Esophagus mucosa (tissue), 1 donor: ENCODE measurements at places on chromosomes 2 and 18.

DNA sequence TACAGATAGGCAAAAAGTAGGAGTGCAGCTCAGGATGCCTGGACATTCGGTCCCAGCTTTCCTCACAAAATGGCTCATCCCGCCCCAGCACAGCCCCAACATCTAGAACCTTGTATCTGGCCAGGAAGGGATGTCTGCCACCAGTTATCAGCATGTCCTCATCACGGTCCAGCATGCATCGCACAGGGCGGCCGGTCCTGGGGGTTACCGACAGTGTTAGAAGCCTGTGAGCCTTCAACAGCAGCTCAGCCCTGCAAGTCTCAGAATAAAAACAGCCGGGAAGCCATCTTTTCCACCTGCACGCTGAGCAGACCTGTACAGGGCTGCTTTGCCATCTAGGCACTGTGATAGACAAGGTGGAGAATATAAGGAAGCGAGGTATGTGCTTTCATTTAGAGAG lies 49.2 kb downstream of the XDH start:
- ATAC-seq = no peak

DNA sequence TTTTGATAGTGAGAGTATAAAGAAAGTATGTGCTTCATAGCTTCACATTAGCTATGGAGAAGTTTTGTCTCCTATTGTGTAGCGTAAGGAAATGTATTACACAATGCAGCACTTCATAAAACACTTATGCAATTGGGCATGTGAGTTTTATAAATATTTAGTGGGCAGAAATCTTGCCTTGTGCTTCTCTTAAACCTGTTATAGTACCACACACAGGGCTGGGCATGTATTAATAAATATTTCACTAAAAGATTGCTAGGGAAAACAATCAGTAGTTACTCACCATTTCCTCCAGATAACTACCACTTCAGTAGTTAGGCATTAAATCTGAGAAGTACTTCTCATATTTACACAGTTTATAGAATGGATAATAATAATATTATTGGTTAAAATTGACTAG lies 1080.8 kb upstream of the PIK3C3 start:
- no peak for ATAC-seq

- no peak for ATAC-seq
These were observed 55.1 kb downstream of the FSIP2 start for GRCh38 chr2:185793532-185794345.

- no peak for ATAC-seq
These were observed 45.8 kb downstream of the TAF4B start for GRCh38 chr18:26271917-26272549.

DNA sequence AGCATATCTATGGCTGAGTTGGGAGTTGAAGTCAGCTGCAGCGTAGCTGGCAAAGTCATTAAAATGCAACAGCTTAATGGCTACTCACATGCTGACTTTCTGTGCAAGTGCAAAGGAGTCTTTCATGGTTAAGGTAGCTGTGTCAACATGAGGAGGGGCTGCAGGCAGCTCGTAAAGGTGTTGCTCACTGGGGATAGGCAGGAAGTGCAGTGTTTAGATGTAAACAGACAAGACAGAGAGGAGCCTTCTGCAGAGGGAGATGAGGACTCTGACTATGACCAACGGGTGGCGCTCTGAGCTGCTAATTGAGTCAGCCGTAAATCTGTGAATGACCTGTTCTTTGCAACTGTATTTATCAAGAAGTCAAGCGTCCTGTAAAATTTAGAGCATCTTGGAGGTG lies 22.3 kb upstream of the CAVIN2 start:
- peak; percentile 25 for ATAC-seq

DNA sequence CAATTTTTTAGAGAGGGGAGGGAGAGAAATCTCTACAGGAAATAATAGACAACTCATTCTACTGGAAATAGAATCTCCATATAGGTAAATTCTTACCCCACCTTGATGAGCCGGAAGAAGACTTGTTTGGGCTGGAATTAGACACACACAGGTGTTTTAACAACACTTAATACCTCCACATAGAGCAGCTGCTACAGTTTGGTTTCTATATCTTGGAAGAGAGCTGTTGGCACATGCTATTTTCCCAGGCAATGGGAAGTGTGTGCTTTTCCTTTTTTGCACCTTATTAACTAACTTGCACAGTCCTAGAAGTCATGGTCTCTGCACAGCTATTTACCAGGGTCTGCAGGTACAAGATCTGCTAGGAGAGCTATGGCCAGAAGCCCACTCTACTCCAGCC lies 73.7 kb downstream of the SATB2 start:
- ATAC-seq = no peak

DNA sequence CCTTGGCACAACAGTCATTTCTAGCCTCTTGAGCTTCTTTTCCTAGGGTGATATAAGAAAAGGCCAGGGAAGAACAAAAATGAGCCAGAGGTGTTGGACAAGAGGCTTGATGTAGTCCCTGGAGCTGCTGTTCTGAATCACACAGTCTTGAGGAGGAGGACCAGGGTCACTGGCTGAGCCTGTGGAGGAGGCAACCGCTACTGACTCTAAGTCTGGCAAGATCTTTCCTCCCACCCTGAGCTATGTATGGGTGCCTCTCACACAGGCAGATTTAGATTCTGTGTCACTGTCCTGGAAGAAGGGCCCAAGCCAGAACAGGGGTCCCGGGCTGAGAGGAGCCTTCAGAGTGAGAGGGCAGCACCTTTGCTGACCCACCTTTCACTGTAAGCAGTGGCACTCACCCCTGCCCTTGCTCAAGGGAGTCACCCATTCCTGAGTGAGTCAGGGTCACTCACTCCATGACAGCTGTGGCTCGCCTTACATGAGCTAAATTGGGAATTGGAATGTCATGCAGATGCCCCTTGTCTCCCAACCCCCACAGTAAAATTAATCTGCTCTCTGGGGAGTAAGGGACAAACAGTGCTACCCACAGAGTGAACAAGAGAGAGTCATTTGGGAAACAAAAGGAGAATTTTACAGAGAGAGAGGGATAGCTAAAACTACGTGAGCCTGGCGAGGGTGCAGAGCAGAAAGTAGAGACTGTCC lies at the start of gene TRIM54:
TRIM54 (plus strand) TSS at position 575 of the 705 bp plus-strand sequence. CDS start 303 bp downstream, outside the sequence.
- peak; percentile 34 for ATAC-seq

GRCh38 chr2:214545898-214546542 lies 135.2 kb downstream of the VWC2L start:
- no peak for ATAC-seq

- no peak for ATAC-seq
These were observed 24.4 kb downstream of the SATB2 start for GRCh38 chr2:199433204-199433832.

- no peak for ATAC-seq
These were observed 12.4 kb downstream of the LMAN2L start for GRCh38 chr2:96727431-96727830.

DNA sequence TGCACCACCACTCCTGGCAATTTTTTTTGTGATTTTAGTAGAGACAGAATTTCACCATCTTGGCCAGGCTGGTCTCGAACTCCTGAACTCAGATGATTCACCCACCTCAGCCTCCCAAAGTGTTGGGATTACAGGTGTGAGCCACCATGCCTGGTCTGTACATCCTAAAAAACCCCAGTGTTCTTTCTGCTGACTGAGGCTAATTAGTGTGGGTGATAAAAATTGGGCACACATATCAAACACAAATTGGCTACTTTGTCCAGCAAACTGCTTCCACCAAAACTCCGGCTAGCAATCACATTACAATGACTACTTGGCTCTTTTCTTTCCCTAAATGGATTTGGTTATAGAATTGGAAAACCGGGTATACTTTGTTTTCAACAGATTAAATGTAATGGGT lies 153.9 kb downstream of the SLC8A1 start:
- no peak for ATAC-seq

DNA sequence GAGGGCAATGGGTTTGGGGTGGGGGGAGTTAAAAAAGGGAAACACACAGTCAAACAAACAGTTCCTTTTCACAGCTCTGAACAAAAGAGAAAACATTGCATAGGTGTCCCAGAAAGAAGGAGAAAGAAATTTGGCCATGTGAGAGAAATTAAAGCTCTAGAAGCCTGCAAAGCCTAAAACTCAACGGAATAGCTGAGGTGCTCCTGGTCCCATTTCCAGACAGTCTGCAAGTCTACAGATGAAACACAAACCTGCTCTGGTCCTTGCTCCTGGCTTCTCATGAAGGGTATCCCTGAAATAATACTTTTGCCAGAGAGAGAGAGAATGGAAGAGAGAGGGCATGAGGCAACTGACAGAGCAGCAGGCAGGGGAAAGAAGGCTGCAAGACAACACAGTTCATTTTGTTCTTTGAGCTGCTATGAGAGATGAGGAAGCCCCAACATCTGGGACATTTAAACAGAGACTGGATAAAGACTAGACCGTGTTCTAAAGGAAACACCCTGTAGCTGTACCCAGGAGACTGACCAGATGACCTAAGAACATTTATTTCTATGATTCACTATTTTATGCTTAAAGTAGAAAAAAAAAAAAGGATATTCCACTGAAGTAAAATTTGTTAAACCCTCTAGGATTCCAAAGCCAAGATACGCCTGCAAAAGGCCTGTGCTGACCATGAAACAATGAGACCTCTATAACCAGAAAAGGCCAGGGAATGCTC lies 57.3 kb upstream of the CYP26B1 start:
- ATAC-seq = no peak

GRCh38 chr18:78496079-78496478 lies 483.5 kb upstream of the SALL3 start:
- no peak for ATAC-seq

DNA sequence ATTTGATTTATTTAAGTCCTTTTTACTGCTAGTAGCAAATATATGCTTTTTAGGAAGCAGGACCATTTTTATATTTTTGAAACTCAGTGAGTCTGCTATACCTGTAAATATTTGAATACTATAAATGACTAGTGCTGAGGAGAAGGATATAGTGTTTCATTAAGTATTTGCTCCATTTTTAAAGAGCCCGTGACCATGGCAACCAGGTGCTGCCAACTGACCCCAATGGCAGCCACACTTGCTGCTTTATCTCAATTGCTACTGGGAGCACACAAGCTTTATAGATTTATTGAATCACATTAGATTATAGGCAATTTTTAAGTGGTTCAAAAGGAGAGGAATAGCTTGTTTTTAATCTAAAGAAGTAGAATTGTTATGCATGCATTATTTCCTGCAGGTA lies 142.0 kb downstream of the SCG2 start:
- no peak for ATAC-seq

- ATAC-seq = no peak
These were observed 296.5 kb upstream of the THSD7B start for GRCh38 chr2:136468799-136469369.

DNA sequence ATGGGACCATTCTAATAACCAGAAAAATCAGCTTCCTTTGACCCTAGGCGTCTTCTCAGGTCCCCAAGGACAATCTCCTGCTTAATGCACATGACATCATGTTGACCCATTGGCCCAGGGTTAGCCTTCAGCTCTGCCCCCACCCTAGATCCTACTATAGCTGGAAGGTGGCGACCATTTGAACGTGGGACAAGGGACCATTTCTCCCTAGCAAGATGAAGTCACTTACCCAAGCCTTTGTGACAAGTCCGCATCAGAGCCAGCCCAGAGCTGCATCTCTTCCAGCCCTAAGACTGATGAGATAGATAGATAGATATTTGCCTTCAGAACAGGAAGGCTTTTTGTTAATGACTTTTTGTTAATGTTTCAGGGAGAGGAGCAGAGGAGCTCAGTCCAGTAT lies 28.2 kb upstream of the TAF1B start:
- no peak for ATAC-seq

DNA sequence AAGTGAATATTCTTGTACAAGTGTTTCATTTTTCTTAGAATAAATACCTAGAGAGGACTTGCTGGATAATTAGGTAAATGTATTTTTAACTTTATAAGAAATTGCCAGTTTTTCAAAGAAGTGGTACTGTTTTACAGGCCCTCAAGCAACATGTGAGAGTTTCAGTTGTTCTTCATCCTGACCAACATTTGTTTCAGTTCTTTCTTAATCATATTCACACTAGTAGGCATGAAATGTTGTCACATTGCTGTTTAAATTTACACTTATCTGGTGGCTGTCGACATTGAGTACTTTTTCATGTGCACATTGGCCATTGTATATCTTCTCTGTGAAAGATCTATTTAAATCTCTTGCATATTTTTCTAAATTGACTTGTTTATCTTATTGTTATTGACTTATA lies 178.1 kb downstream of the ACOXL start:
- no peak for ATAC-seq

- no peak for ATAC-seq
These were observed 46.0 kb downstream of the CYP27C1 start for GRCh38 chr2:127174136-127174535.

- ATAC-seq = no peak
These were observed 8.4 kb downstream of the POMC start for GRCh38 chr2:25159949-25160348.

DNA sequence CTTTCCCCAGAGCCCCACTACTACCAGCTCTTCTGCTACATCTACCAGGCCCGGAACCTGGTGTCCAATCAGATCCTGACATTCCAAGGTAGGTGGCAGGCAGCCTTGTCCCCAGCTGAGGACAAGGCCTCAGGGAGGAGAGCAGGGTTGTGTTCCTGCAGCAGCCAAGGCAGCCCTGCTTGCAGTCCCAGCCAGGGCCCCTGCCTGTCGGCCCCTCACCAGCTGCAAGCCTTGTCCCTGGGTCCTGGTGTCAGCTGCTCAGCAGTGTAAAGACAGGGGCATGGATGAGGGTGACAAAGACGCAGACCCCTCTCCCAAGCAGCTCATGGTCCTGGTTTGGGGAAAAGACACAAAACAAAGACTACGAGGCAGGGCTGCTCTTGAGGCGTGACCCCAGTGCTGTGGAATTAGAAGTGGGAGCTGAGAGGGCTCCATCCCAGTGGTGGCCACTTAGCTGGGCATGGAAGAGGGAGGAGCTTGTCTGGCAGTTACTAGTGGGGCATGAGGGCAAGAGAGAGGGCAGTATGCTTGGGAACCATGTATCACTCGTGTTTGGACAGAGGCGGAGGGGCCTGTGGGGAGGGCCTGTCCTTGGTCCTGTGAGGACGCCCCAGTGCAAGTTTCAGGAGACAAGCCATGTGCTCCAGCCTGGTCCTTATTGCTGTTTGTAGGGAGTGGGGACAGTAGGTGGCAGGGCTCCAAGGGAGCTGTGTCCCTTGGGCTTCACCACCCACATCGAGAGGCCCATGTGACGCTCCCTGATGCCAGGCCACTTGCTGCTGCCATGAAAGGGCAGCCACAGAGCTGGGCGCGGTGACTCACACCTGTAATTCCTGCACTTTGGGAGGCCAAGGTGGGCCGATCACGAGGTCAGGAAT lies 47.5 kb downstream of the LMAN2L start:
- ATAC-seq = no peak

GRCh38 chr2:106108351-106108750 lies 85.8 kb downstream of the UXS1 start:
- peak; percentile 43 for ATAC-seq

DNA sequence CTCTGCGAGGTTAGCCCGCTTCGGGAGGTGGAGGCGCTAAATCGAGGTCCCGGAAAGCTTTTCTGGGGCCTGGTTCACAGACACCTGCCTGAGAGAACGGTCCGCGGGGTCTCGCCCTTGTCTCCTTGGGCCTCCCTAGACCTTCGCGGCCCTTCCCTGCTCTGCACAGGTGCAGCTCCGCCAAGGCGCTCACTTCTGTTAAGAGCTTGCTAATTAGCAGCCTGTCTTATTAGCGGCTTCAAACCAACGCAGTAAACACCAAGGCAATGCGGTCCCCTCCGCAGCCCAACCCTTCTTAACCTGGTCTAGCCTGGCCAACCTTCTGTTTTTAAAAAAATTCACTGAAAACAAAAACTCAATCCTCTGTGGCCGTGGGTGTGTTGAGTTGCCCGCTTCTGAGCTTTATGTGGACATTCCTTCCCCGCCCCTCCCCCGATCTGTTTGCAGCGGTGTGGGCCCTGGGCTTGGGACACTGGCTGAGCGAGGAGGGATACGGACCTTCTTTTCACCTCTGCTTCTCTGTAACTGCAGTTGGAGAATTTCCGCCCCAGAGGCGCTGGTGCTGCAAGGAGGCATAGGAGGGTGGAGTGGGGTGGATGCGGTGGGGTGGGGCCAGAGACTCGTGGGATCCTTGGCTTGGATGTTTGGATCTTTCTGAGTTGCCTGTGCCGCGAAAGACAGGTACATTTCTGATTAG lies 3.4 kb upstream of the HOXD4 start:
- no peak for ATAC-seq
